ENCODE measurements at places on chromosomes 5 and 9. TPM values are rescaled to one million over a fixed set of nuclear protein-coding genes. Genes with fewer than 3 reads are reported as not detected.

The ANKRD34B gene
- 0.09 TPM for total RNA-seq

- no peak for DNase-seq
- peak overlapping the region; percentile 13 for H3K27ac ChIP-seq
- H3K4me3 ChIP-seq, result no peak overlapping the region
- no peaks in the 10 kb centered on the region for H3K36me3 ChIP-seq
- H3K4me1 ChIP-seq, result peaks cover 12% of the 10 kb centered on the region
Observed at GRCh38 chr9:81558091-81558830, 131.1 kb downstream of the TLE1 start.

DNA sequence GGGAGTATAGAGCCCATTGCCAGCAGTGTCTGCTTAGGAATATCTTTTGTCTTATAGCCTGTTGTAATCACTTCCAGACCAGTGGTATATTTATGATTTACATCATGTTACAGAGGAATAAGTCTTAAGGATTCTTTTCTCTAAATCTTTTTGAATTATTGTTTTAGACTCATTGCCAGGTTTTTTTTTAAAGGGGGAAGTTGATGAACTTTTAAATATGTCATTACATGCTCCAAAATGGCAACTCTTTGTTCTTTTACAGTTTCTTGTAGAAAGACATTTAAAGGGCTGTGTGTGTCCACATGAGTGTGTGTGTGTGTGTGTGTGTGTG, 59.4 kb upstream of the NFIB start:
- H3K4me1 ChIP-seq, result peaks cover 17% of the 10 kb centered on the region
- no peaks in the 10 kb centered on the region for H3K27me3 ChIP-seq
- DNase-seq, result no peak
- H3K36me3 ChIP-seq, result no peaks in the 10 kb centered on the region
- H3K4me3 ChIP-seq, result peak overlapping the region; percentile 19
- no peak overlapping the region for H3K27ac ChIP-seq

GRCh38 chr5:160685695-160686094, 166.3 kb downstream of the ATP10B start:
- no peaks in the 10 kb centered on the region for H3K36me3 ChIP-seq
- H3K4me1 ChIP-seq, result no peaks in the 10 kb centered on the region
- no peak overlapping the region for H3K4me3 ChIP-seq
- DNase-seq, result no peak
- no peak overlapping the region for H3K27ac ChIP-seq

DNA sequence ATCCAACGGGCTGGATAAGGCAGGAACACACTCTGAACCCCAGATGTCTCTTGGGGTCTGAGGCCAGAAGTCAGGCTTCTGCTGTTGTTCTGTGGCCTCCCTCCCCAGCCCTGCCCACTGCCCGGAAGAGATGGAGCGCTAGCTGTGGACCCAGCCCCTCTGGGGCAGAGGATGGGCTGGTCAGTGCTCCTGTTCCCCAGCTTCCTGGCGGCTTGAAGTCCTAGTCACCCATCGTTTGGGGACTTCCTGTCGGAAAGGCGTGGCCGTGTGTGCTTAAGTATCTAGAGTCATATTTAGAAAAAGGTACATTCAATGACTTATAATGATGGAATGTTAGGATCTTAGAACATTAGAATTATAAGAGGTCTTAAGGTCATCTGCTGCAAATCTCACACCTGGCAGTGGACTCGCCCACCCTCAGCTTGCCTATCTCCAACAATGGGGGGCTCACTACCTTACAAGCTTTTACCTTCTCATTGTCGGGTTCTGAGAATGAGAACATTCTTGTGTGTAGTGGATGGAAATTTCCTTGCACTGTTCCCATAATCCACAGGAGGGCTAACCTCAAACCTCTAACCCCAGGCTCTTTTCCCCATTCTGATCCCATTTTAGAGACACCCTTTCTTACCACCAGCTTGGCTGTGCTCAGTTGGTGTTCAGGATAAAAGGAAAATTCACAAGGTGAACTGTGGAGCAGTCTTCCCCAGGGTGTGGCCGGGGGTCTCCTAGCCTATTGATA, 13.4 kb upstream of the AIF1L start:
- H3K27ac ChIP-seq, result no peak overlapping the region
- H3K27me3 ChIP-seq, result no peaks in the 10 kb centered on the region
- no peak overlapping the region for H3K4me3 ChIP-seq
- H3K36me3 ChIP-seq, result no peaks in the 10 kb centered on the region
- H3K4me1 ChIP-seq, result no peaks in the 10 kb centered on the region
- DNase-seq, result no peak

DNA sequence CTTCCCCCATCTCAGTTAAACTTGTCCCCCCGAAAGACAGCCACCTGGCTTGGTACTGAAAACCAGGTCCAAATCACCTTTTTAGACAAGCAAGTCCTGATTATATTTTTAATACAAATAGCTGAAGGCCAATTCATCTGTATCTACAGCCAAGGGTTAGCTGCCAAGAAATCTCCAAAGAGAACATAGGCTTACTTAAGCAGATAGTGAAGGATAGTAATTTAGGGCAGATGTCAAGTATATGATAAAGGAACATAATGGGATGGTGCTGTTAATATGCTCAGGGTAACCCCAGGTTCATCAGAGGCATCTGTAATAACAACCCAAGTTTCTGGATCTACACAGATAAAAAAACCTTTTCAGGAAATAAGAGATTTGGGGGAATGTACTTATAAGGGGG, 133.0 kb downstream of the EBF1 start:
- no peaks in the 10 kb centered on the region for H3K4me1 ChIP-seq
- no peak overlapping the region for H3K4me3 ChIP-seq
- H3K36me3 ChIP-seq, result no peaks in the 10 kb centered on the region
- H3K27me3 ChIP-seq, result no peaks in the 10 kb centered on the region
- H3K27ac ChIP-seq, result no peak overlapping the region

The CCNB1 gene
- 196 TPM for total RNA-seq

- H3K4me1 ChIP-seq, result no peaks in the 10 kb centered on the region
- no peak overlapping the region for H3K27ac ChIP-seq
- DNase-seq, result no peak
- no peaks in the 10 kb centered on the region for H3K27me3 ChIP-seq
- no peaks in the 10 kb centered on the region for H3K36me3 ChIP-seq
Observed at GRCh38 chr9:92468206-92468605, 14.1 kb downstream of the ASPN start.

The NIPAL4 gene
- not detected for total RNA-seq

DNA sequence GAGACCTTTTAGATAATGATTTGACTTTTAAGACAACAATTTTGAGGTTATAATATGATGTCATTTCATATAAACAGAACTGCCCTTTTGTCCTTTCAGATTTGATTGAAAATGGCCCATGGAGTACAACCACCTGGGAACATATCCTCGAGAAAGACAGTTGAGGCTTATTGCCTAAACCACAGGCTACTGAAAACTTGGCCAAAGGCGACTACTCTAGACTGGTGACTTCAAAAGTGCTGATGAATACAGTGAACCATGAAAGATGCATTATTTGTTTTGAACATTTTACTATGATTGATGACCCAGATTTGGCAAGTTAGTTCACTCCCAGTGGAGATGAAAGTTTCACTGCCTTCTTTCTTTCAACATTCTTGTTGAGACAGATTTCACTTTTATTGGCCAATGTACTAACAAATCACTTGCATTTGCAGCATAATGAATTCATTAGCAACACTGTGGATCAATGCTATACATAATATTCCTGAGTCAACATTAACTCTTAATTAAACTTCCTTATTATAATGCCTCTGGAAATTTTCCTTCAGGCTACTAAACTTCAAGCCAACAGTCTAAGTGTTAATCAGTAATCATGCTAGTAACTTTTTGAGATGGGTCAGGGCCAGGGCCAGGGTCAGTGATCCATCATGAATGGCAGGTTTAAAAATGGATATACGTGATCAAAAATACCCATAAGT, 480.3 kb downstream of the RAB3C start:
- H3K36me3 ChIP-seq, result no peaks in the 10 kb centered on the region
- no peak overlapping the region for H3K4me3 ChIP-seq
- DNase-seq, result no peak
- no peaks in the 10 kb centered on the region for H3K4me1 ChIP-seq
- H3K27me3 ChIP-seq, result no peaks in the 10 kb centered on the region

GRCh38 chr5:170832241-170832640, 29.6 kb upstream of the RANBP17 start:
- H3K4me3 ChIP-seq, result no peak overlapping the region
- no peaks in the 10 kb centered on the region for H3K36me3 ChIP-seq
- DNase-seq, result peak; percentile 47
- no peak overlapping the region for H3K27ac ChIP-seq
- H3K27me3 ChIP-seq, result no peaks in the 10 kb centered on the region
- no peaks in the 10 kb centered on the region for H3K4me1 ChIP-seq

DNA sequence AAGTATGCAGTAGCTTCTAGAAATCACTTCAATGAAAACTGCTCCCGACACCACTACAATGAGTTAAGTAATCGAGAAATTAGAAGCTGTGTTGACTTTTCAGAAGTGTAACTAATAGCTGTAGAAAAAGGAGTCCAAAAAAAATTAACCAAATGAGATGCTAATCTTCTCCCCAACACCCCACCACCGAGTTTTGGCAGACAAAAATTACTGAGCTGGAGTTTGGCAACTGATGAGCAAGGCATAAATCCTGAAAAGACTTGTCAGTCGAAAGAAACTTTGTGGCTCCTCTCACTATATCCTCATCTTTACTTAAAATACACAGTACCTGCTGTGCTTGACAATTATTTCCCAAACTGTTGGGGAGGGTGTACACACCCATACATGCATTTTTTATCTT, 191.9 kb downstream of the EBF1 start:
- no peaks in the 10 kb centered on the region for H3K36me3 ChIP-seq
- H3K27me3 ChIP-seq, result peaks cover 10% of the 10 kb centered on the region

- no peaks in the 10 kb centered on the region for H3K36me3 ChIP-seq
- no peak overlapping the region for H3K27ac ChIP-seq
- no peak overlapping the region for H3K4me3 ChIP-seq
- H3K4me1 ChIP-seq, result no peaks in the 10 kb centered on the region
- no peak for DNase-seq
- no peaks in the 10 kb centered on the region for H3K27me3 ChIP-seq
Observed at GRCh38 chr9:125398243-125398642, 136.6 kb downstream of the GAPVD1 start.

The FAM200C gene
- total RNA-seq, result 2.4 TPM

DNA sequence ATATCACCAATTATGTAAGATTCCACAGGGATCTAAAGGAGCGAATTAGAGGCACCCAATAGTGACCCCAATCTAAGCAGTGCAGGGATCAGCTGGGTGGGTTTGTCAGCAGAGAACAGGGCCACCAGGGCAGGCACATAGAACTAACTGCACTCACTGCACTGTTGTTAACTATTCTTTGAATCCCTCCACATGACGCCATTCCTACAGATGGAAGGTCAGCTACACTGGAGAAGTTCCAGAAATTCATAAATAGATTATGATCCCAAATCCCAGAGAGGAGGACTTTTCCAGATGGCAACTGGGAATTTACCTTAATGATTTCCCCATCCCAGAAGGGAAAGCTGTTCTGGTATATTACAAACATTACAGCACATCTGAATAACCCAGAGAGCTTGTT, 84.2 kb downstream of the THBS4 start:
- no peak for DNase-seq
- no peak overlapping the region for H3K4me3 ChIP-seq
- H3K27ac ChIP-seq, result no peak overlapping the region
- no peaks in the 10 kb centered on the region for H3K36me3 ChIP-seq
- no peaks in the 10 kb centered on the region for H3K27me3 ChIP-seq

DNA sequence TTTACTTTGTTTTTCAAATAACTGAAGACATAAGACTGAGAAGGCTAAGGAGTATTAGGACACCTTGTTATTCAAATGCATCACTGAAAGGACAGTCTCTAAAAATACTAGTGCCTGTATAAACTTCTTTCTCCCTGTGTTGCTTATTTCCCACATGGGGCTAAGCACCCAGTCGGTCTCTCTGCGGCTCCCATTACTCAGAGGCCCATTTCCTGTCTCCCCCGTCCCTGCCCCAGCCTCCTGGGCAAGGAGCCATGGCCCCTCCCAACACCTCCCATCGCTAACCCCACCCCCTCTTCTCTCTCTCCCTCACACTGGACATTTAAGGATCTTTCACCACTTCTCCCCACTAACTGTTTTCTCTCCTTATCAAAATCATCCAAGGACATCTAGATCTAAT, 81.9 kb downstream of the EBF1 start:
- peak; percentile 71 for DNase-seq
- no peaks in the 10 kb centered on the region for H3K27me3 ChIP-seq
- no peak overlapping the region for H3K4me3 ChIP-seq
- H3K4me1 ChIP-seq, result no peaks in the 10 kb centered on the region

GRCh38 chr9:3526997-3527940, 1.5 kb upstream of the RFX3 start:
- H3K27ac ChIP-seq, result peak overlapping the region; percentile 98
- H3K4me1 ChIP-seq, result peaks cover 5% of the 10 kb centered on the region
- no peak for DNase-seq
- H3K4me3 ChIP-seq, result peak overlapping the region; percentile 96
